ENCODE measurements at places on chromosomes 16 and 17.

GRCh38 chr17:59401725-59402124 lies 70.3 kb downstream of the YPEL2 start:
- no peak for DNase-seq

GRCh38 chr17:73342541-73343167 lies 30.9 kb upstream of the CDC42EP4 start:
- DNase-seq = no peak

DNA sequence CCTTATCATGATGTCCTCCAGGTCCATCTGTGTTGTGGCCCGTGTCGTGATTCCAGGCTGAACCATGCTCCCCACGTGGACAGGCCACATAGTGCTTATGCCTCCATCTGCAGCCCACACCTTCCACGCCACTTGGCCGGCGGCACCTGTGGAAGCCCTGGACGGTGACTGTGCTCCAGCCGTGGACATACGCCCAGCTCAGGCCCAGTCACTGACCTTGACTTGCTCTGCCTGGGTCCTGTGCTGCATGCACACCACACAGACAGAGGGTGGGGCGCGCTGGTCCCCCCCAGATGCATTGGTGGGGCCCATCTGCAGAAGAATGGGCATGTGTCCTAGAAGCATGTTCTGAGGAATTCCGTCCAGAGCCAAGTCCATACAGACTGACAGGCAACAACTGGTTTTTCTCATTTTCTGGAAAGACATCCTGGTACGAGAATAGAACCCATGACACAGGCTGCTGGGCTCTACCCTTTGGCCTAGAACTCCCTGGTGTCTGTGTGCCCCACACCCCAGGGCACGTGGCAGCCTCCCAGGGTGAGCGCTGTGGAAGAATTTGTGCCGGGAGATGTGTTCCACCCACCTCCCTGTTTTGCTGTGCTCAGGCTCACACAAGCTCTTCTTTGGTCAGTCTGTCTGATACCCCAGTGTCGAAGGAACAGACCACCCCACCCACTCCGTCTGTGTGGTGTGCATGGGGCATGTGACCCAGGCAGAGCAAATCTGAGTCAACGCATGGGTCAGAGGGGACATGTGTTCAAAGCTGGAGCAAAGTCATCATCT lies 39.5 kb downstream of the GPT2 start:
- no peak for DNase-seq

- DNase-seq = no peak
Observed at GRCh38 chr17:40319651-40320540, 10.9 kb downstream of the RARA start.

- no peak for DNase-seq
Observed at GRCh38 chr16:56634715-56635440, 2.4 kb downstream of the MT1M start.

GRCh38 chr16:79007614-79008013 lies 592.9 kb downstream of the MAF start:
- no peak for DNase-seq

DNA sequence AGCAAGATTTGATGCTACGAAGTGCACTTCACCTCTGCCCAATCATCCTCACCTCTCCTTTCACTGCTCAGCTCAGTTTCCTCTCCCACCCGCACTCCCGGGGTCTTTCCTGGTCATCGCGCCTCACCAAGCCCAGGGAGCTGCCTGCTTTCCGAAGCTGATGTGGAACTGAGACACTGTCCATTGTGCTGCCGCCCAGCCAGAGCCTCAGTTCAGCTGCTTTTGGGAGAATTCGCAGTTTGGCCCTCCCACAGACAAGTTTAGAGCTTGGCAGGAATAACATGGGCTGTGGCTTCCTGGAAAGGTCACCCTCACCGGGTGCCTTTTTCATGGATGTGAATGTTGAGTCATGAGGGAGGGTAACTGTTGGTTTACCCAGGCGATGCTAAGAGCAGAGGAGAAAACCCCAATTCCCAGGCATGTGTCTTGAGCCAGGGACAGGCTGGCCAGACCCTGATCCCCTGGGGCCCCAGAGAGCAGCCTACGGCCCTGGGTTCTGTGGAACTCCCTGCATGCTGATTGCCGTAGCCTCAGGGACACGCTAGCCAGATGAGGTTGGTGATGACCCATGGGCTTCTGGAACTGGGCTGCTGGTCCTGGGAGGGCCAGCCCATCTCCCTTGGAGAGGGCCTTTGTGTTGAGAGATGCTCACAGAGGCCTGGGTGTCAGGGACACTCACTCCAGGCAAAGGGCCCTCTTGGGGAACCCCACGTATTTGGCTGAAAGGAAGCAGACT lies 1687.5 kb downstream of the TP53TG3F start:
- no peak for DNase-seq

- peak; percentile 69 for DNase-seq
Observed at GRCh38 chr17:42677921-42678781, 1.4 kb upstream of the PLEKHH3 start.

DNA sequence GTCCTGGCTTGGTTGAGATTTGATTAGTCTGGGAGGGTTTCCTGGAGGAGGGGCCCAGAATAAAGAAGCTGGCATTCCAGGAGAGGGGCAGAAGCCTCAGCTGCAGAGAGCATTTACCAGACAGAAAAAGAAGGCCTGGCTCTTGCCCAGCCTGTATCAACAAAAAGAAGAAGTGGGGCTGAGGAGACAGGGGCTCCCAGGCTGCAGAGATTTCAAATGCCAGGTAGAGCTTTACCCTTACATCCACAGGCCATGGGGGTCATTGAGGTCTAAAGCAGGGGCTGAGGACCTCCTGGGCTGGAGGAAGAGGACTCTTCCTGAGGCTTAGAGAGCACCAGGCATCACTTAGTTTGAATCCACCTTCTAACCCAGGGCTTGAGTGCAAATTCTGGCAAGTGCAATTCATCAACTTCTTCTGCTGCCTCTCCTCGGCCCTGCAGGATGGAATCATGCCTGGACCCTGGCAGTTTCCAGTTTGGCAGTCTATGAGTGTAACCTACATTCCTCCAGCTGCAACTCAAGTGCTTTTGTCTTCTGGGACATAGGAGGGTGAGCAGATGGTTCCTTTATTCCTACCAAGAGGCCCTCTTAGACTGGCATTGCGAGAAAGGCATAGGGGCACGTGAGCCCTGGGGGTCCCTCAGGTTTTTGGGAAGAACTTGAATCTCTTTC lies 15.3 kb downstream of the CA7 start:
- no peak for DNase-seq

All from stimulated activated naive B cell treated with anti-CD40 and anti-IgM and Interleukin-4, amounts not matched to agents 10 μg/mL and 1 μg/mL and 100 μg/mL, for 72 hours (primary cell).